ENCODE measurements at places on chromosomes 7 and 10.

GRCh38 chr7:27925573-27926201 is 185.7 kb downstream of the TAX1BP1 start:
- no peak for DNase-seq

GRCh38 chr10:104766341-104766740 is 125.3 kb downstream of the SORCS3 start:
- peak; percentile 83 for DNase-seq

DNA sequence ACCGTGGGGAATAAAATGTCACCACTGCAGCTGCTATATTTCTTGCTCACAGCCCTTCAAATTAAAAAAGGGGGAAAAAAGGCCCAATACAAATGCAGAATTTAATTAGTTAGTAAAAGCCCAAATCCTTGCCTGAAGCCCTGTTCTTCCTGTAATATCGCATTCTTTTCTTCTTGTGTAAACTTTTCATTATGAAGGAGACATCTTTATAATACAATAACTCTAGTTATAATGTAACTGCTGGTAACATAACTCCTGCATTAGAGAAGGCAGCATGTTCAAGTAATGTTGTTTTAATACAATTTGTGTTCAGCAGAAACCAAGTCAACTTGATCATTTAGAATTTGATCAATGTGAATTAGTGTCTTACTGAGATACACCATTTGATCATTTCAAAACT is 250.9 kb downstream of the CHCHD3 start:
- no peak for DNase-seq

GRCh38 chr10:85067955-85068354 is 739.6 kb downstream of the CCSER2 start:
- no peak for DNase-seq

GRCh38 chr7:8291397-8292141 is 29.6 kb upstream of the ICA1 start:
- DNase-seq: peak; percentile 49

- DNase-seq: no peak
Measured at GRCh38 chr10:12107781-12108180, 21.7 kb upstream of the SEC61A2 start.

DNA sequence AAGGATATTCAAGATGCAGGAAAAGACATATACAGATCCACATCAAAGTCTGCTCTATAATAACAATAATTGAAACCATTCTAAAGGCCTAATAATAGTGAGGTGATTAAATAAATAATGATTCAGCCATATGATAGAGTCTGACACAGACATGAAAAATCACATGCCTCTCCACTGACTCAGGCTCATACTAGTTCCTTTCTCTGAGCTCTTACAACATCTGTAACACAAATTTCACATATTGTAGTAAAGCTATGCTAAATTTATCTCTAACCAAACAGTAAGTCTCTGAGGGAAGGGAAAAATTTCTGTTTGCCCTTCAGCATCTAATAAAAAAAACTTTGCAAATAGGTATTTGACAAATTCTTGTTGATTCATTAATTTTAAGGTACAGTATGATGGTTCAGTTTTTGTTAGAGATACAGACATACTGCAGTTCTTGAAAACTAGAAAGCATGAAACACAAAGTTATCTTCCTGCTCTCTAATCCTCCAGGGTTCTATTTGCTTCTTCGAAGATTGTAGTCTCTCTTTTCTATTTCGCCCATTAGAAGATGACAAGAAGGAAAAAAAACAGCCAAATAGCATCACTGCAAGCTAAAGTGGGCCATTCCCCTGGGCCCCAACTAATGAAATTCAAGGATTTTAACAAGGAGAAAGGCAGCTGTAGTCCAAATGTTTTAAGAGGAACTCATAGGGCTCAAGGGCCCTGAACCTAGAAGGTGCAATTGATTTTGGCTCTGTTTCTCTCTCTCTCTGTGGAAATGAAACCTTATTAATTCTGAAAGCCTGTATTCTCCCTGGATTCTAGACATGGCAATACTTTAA is 53.9 kb downstream of the CUBN start:
- no peak for DNase-seq

DNA sequence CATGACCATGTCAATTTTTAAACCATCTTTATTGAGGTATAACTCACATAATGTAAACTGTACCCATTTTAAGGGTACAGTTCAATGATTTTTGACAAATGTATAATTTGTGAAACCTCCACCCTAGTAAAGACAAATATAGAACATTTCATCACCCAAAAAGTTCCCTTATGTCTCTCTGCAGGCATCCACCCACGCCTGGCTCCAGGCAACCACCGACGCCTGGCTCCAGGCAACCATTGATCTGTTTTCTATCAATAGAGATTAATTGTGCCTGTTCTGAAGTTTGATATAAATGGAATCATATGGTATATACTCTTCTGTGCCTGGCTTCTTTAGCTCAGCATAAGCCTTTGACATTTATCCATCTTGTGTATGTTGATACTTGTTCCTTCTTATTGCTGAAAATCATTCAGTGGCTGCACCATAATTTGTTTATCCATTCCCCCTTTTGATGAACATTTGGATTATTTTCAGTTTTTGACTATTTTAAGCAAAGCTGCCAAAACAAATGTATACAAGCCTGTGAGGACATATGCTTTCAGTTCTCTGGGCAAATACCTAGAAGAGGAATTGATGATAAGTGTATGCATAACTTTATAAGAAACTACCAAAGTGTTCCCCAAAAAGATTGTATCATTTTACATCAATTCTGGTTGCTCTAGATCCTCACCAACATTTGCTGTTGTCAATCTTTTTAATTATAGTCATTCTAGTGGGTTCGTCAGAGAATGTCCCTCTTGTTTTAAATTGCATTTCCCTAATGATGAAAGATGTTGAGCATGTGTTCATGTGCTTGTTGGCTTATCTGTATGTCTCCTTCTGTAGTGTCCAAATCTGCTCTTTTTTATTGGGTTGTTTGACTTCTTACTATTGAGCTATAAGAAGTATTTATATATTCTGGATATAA is 55.7 kb upstream of the HECTD2 start:
- DNase-seq: no peak

GRCh38 chr10:3949711-3950110 is 164.7 kb upstream of the KLF6 start:
- no peak for DNase-seq

GRCh38 chr10:118031351-118032075 is 15.2 kb downstream of the RAB11FIP2 start:
- DNase-seq: no peak

DNA sequence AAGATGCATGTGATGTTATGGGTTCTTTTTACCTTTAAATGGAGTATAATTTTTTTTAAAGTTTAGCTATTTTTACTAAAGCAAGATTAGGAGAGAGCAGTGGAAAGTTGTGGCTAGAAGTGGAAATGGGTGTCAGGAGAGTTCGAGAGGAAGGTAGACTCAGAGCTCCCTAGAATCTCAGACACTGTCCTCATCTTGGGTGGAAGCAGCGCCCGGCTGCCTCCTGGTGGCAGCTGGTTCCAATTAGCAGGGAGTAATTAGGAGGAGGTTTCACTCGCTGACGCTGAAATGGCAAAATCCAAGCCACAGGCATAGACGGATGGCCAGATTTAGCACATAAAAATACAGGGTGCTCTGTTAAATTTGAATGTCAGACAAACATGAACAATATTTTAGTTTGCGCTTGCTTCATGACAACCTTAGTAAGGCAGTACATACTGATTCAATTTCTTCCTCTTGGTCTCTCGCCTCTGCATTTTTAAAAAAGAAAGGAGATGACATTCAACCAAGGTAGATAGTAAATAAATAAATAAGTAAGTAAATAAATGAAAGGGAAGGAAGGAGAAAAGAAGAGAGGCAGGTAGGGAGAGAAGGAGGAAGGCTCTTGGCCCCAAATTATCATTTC is 58.5 kb downstream of the LGI1 start:
- peak; percentile 74 for DNase-seq

DNA sequence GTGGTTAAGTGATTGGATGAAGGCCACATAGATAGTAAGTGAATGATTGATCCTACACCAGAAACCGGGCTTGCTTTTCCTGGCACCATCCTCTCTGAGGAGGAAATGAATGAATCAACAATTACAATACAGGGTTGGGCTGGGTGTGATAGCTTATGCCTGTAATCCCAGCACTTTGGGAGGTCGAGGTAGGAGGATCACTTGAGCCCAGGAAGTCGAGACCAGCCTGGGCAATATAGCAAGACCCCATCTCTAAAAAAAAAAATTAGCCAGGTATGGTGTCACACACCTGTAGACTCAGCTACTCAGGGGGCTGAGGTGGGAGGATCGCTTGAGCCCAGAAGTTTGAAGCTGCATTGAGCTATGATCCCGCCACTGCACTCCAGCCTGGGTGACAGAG is 111.5 kb downstream of the COL26A1 start:
- DNase-seq: no peak

DNA sequence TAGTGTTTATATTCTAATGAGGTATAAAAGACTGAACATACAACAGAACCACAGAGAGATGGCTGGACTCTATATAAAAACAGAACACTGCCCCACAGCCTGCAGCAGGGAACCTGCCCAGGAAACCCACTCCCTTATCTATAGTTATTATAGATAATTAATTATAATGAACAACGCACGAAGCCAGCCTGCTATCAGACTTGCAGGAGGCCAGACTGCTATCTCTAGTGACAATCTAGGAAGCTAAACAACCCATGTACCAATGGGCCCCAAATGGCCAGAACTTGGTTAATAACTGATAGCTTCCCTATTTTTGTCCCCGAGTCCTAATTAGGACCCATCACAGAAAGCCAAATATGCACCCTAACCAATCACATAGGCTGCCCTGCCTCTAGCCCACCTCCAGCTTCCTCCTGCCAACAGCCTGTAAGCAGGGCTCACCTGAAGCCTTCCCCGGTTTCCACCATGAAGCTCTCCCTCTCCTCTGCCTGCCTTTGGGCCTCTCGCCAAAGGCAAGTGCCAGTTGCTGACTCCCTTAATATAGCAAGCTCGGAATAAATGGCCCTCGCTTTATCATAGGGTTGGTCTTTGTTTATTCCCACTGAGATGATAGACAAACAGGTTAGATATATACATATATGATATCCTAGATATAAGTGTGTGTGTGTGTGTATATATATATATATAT is 74.5 kb downstream of the SYPL1 start:
- DNase-seq: no peak

- DNase-seq: no peak
Measured at GRCh38 chr10:129244298-129244697, 222.7 kb upstream of the MGMT start.

DNA sequence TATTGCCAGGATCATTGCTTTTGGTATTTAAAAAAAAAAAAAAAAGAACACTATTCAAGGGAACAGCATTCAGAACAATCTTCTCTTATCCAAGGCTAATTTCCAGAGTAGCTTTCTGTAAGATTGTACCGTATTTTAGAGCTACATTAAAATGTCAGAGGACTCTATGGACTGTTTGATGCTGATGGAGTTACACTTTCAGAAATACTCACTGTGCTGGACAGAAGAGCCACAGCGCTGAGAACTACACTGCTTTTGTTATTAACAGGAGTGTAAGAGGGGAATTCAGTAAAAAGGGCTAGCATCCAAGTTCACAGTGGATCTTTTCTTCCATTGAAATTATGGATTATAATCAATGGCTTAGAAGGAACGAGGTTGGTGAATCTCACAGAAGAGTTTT is 247.7 kb downstream of the AHR start:
- no peak for DNase-seq

DNA sequence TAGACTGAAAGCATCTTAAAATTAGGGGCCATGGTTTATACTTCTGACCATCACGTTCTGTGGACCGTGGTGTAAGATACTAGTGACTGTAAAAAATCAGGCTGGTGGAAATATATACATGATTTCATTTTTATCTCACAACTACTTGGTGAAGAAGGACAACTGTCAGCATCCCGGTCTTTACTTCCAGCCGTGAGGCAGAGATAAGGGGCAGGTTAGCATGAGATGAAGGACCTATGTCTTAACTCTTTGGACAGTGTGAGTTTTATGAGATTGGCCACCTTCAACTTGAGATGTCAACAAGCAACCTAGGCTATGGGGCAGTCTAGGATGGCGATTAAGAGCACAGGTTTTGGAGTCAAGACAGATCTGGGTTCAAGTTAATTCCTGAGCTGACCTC is 37.5 kb upstream of the FAM171A1 start:
- no peak for DNase-seq

DNA sequence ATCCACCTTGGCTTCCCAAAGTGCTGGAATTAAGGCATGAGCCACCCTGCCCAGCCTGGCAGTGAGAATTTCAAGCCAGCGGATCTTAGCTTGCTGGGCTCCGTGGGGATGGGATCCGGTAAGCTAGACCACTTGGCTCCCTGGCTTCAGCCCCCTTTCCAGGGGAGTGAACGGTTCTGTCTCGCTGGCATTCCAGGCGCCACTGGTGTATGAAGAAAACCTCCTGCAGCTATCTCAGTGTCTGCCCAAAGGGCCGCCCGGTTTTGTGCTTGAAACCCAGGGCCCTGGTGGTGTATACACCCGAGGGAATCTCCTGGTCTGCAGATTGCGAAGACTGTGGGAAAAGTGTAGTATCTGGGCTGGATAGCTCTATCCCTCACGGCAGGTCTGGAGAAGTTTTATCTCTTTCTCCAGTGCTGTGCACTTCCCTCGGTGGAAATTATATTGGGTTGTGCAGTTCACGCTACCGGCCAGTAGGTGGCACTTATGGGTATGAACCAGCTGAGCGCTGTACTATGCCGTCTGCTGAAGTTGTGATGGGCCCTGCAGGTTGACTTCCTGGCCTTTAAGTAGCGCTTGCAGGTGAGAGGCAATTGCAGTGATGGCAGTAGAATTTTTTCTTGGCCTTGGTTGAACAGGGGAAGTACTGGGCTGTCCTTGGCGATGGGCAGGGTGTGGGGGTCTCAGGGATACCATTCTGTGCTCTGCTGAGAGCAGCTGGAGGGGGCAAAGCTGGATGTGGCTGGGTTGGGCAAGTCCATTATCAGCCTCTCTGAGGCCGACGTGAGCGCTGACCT is 138.0 kb upstream of the MTPN start:
- DNase-seq: no peak

- DNase-seq: no peak
Measured at GRCh38 chr7:143329471-143330170, 13.7 kb downstream of the CLCN1 start.

DNA sequence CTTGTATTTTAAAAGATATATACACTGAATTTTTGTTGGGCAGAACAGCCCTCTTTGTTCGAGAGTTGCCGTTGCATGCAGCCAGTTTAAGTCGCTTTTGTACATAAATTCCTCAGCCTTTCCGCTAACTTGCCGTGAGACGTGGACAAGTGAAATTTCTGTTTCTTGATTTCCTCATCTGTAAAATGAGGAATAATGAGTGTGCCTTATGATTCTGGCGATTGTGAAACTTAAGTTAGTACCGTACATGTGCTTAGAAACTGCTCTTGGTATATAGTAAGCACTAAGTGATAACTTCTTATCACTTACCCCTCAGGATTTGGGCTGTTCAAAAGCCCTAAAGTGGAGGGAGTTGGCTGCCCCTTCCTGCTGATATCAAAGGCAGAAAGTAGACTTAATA is 1.4 kb downstream of the CCNJ start:
- DNase-seq: no peak

- DNase-seq: peak; percentile 5
Measured at GRCh38 chr7:1853431-1853985, 183.4 kb downstream of the ELFN1 start.
